WTC11 (cell line): ENCODE measurements at places on chromosomes 1 and 21. TPM values are rescaled to one million over a fixed set of nuclear protein-coding genes. Genes with fewer than 3 reads are reported as not detected.

Gene ANGPTL3
- not detected in 3 replicates for total RNA-seq

Gene GTF2B
- 14.2 to 16.8 TPM (median 15.1 TPM) in 3 replicates for total RNA-seq

Gene SRGAP2C
- 50.2 to 67.6 TPM (median 53.9 TPM) in 3 replicates for total RNA-seq

- DNase-seq = no peak
- no peak overlapping the region for H3K27ac ChIP-seq
- H3K27me3 ChIP-seq = no peaks in the 10 kb centered on the region
- H3K36me3 ChIP-seq = peaks cover 67% of the 10 kb centered on the region
- H3K4me3 ChIP-seq = no peak overlapping the region
Measured at GRCh38 chr21:37230632-37231248, 36.4 kb downstream of the VPS26C start.

DNA sequence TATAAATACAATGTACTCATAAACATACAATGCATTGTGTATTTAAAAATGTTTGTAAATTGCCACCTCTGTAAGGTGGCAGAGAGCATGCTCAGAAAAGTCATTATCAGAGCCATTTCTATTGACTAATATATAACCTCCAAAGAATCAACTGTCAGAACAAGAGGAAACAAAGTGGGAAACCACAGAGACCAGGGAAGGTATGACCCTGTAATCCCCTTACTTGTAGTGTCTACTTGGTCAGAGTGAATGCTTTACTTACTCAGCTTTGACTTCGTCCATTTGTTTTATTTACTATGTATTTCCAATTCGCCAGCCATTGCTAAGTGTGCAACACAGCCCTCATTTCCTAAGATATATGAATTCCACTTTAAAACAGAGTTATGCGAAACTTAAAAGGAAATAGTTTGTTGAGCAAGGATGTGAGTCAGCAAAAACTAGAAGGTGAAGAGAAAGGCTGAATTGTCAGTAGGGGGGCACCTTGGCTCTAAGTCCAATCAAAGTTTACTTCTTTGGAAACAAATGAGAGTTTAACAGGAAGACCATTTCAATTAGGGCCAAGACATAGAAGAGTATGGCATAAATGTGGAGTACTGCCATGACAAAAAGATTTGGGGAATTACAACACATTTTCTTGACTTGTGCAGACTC lies 671.7 kb upstream of the PTBP2 start:
- peaks cover 5% of the 10 kb centered on the region for H3K4me1 ChIP-seq
- no peak overlapping the region for H3K27ac ChIP-seq
- H3K36me3 ChIP-seq = peaks cover 12% of the 10 kb centered on the region
- H3K4me3 ChIP-seq = no peak overlapping the region

- H3K36me3 ChIP-seq = peaks cover 12% of the 10 kb centered on the region
- no peak overlapping the region for H3K4me3 ChIP-seq
- DNase-seq = no peak
- H3K4me1 ChIP-seq = peaks cover 11% of the 10 kb centered on the region
Measured at GRCh38 chr1:96983866-96984265, 262.3 kb downstream of the PTBP2 start.

DNA sequence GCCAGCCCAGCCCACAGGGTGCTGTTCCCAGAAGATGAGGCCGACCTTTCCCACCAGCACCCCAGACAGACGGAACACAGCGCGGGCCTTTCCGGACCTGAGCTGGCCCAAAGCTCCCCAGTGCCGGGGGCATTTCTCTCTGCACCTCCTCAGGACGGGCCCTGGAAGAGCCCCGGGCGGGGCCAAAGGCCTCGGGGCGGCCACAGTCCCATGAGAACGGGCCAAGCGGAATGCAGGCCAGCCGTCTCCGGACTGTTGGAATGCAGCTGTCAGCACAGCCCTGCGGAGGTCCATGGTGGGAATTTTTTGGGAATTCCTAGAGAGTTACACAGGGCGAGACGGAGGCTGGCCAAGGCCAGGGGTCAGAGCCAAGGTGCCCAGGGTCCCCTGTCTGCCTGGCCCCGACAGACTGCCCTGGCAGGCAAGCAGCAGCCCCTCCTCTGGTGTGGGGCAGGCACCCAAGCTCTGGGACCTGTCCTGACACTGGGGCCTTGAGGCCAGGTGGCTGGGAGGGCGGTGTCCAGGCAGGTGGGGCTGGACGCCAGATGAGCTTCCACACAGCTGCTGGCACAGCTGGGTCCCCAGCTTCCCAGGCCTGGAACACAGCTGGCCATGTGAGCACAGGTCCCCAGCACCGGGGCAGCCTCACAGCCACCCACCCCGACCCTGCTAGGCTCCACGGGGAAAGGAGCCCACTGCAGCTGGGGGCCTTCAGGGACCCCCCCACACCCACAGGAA lies 63.0 kb downstream of the MEGF6 start:
- no peaks in the 10 kb centered on the region for H3K36me3 ChIP-seq
- H3K4me1 ChIP-seq = no peaks in the 10 kb centered on the region
- no peak overlapping the region for H3K4me3 ChIP-seq
- 0 out of 2 replicates have a peak overlapping the region, but pooled peaks have one; percentile 68 for H3K27ac ChIP-seq
- no peaks in the 10 kb centered on the region for H3K27me3 ChIP-seq

GRCh38 chr21:17964716-17965115 lies 145.6 kb upstream of the C21orf91 start:
- H3K27me3 ChIP-seq = no peaks in the 10 kb centered on the region; the same call in 1 of the 2 replicates
- H3K27ac ChIP-seq = no peak overlapping the region
- H3K36me3 ChIP-seq = peaks cover 3% of the 10 kb centered on the region; the same call in 1 of the 2 replicates
- DNase-seq = no peak

- H3K27ac ChIP-seq = peak overlapping the region; percentile 43; the same call in 1 of the 2 replicates
- H3K4me1 ChIP-seq = peaks cover 8% of the 10 kb centered on the region
- H3K4me3 ChIP-seq = no peak overlapping the region
- H3K27me3 ChIP-seq = no peaks in the 10 kb centered on the region
- peaks cover 15% of the 10 kb centered on the region for H3K36me3 ChIP-seq
- no peak for DNase-seq
Measured at GRCh38 chr1:21157054-21157453, 19.6 kb downstream of the EIF4G3 start.

DNA sequence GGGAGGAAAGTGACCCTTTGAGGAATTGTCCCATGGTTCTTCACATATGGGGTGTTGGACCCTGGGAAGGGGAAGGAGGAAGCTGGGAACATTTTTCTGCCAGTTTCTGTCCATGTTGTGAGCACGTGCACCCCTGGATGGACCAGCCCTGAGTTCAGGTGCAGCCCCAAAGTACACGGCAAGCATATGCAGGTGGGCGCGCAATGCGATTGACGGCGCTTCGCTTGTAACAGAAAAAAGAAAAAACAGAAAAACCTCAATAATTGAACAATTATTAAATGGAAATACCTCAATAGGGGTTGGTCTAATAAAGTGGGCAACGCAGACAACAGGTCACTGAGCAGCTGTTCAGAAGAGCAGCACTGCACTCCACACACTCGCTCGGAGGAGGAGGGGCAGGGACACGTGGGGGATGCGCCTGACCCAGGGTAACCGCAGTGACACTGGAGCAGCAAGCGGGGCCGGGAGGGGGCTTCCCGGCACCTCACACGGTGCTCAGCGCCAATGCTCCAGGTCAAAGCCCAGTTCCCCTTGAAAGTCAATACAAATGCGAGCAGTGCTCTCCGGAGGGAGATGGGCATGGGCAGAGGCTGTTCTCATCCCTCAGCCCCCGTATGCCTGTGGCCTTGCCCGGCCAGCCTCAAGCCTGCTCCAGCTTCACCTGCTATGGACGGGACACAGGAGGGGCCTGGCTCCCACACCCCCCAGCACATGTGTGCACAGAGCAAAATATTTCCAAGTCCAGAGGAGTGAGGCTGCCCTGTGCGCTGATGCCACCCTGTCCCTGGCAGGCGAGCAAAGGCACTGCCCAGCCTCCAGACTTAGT lies 6.6 kb upstream of the ACTRT2 start:
- peaks cover 6% of the 10 kb centered on the region; the same call in 1 of the 2 replicates for H3K36me3 ChIP-seq
- H3K27ac ChIP-seq = no peak overlapping the region
- peaks cover 15% of the 10 kb centered on the region for H3K27me3 ChIP-seq
- no peak overlapping the region for H3K4me3 ChIP-seq
- no peak for DNase-seq
